Activated T-helper 1 cell treated with anti-CD3 and anti-CD28 coated beads, Interleukin-2, amount 50 U/mL, for 16 hours (primary cell): ENCODE measurements at places on chromosomes 2 and 18.

DNA sequence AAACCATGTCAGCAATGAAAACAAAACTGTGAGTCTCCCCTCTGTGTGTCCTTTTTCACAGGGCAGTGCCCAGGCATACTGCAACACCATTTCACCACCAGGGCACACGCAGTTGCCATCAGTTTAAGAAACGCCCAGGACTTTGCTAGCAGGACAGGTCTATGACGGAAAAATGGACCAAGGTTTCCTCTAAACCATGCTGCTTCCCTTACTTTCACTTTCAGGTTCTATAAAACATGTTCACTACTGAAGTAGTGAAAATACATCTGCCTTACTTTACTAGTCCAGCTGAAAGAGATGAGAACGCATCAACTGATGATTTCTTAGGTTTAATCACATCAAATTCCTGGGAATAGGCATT is 110.5 kb downstream of the TCF4 start:
- no peak for DNase-seq

- DNase-seq, result no peak
Observed at GRCh38 chr2:44342854-44343253, 18.4 kb downstream of the PREPL start.

- DNase-seq, result no peak
Observed at GRCh38 chr2:84427235-84428138, 31.6 kb downstream of the SUCLG1 start.

- DNase-seq, result no peak
Observed at GRCh38 chr2:1670636-1671035, 73.7 kb downstream of the PXDN start.

- DNase-seq, result no peak
Observed at GRCh38 chr2:191297033-191297432, 51.8 kb downstream of the MYO1B start.

DNA sequence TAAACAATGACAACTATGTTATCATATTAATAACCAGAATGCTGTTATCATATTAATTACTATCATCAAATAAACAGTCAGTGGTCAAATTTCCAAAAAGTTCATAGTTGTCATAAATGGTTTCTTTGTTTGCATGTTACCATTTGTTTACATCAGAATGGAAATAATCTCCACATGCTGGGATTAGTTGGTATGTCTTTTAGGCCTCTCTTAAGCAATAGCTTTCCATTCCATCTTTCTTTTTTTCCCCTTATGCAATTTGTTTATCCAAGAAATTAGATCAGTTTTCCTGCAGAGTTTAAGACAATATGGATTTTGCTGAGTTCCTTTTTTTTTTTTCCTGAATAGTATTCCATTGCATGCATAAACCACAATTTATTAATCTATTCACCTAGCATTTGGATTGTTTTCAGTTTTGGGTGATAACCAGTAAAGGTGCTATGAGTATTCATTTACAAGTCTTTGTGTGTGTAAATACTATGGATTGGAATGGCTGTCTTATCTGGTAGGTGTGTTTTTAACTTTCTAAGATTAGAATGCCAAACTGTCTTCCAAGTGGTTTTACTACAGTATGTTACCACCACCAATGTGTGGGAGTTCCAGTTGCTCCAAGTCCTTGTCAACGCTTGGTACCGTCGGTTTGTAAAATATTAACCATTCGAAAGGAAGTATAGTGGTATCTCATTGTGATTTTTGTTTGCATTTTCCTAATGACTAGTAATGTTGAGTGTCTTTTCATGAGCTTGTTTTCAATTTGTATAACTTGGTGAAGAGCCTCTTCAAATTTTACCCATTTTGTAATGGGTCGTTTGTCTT is 33.3 kb upstream of the TXNDC2 start:
- no peak for DNase-seq
